Central memory CD4-positive, alpha-beta T cell (primary cell): ENCODE measurements at places on chromosomes 6 and 20.

DNA sequence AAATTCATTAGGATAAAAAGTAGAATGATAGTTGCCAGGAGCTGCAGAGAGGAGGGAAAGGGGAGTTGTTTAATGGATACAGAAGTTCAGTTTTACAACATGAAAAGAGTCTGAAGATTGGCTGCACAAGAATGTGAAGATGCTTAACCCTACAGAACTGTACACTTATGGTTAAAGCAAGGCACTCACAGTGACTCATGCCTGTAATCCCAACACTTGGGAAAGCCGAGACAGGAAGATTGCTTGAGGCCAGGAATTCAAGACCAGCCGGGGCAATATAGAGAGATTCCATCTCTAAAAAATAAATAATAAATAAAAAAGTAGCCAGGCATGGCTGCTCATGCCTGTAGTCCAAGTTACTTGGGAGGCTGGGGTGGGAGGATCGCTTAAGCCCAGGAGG lies 174.0 kb downstream of the TASP1 start:
- DNase-seq = no peak

DNA sequence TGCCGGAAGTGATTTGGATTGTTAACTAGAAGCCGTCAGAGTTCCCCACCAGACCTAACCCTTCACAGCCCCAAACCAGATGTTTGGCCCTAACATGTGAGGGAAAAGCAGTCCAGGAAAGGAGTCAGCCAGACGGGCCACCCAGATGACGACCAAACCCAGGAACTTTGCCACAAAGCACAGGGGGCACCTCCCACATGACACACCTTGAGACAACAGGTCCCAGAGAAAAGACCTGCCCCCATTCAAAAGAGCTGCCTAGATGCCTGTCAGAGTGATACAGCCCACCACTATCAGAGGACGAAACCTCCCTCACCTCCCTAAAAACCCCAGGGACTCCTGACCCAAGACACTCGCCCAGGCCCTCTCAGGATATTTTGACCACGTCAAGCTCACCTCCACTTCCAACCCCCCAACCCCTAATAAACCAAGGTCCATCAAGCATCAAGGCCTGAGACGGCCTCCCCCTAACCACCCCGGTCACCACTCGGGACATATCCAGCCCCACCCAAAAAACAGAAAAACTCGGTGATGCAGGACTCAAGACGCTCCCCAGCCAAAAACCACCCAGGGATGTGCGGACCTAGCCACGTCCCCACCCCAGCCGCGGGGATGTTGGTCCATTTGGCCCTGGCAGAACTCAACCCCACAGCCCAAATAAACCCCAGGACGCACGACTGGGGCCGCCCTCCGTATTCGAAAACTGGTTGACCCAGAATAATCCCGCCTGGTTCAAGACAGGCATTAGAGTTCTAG lies 662 bp downstream of the ZNF343 start:
- no peak for DNase-seq

DNA sequence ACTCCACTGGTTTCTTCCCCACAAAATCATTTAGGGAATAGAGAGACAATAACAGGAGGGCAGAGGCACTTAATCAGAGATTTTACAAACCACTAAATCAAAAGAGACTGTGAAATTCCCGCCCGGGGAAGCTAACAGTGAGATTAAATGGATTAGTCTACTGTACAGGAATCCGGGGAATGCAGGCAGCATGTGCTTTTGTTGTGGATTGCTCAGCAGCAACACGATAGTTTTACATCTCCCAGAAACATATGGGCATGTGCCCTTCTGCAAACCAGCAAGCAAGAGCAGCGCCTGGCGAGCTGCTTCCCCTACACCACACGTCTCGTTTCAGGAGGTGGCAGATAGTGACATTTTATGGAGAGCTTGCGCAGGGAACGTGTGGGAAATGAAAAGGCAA lies 382.3 kb downstream of the CD83 start:
- DNase-seq = no peak

DNA sequence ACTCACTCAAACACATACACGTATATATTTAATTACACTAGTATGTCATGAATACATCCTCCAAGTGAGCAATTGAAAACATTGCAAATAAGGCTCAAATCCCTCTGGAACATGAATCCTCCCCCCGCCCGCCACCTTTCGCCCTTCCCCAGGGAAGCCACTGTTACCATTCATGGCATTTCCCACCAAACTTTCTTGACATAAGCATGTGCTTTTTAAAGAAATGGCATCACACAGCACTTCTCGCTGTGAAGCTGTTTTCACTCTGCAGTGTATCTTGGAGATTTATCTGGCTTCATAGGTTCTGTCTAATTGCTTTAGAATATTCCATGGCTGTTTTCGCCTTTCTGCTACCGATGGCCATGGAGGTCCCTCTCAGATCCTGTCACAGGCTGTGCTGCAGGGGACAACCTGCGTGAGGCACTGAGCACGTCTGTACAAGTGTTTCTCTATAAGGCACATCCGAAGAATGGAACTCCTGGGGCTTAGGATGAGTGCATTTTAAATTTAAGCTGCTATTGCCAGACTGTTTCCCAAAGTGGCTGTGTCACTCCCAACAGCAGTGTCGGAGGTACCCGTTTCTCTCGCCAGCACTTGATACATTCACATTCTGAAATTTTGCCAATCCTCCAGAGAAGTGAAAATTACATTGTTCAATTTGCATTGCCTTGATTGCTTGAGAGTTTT lies 22.2 kb upstream of the PHACTR3 start:
- DNase-seq = no peak
